ENCODE measurements at places on chromosomes 4 and X.
A peak's percentile ranks its signal among the peaks of the same experiment; 100 is the strongest.

DNA sequence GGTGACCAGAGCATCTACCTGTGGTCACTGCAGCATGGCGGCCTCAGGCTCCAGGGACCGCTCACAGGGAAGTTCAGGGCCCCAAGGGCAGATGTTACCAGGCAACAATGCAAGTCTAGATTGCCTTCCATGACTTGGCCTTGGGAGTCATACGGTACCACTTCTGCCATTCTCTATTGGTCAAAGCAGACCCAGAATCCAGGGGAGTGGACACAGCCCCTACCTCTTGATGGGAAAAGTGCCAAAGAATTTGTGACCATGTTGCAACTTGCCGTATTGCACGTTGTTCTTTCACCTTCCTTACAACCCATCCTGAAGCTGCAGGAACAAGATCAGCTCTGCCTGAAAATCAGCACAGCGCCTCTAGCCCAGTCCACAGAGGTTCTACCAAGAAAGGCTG is 111.1 kb downstream of the IRF2 start:
- no peak for DNase-seq

DNA sequence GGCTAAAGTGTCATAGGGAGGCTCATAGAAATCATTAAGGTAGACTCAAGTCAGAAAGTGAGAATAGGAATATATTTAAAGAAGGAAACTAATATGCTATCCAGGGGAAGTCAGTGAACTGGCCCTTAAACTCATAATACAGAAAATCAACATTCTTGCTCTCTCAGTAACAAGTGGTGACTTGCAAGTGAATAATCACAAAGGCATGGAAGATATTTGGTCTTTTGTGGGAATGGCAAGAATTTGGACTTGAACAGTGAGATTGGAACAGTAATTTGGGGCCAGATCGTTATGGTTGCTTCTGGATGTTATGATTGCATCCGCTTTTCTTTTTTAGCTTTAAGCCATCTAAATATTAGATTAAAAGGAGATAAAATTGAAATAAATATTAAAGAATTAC is 103.8 kb downstream of the TBC1D19 start:
- DNase-seq: no peak

GRCh38 chrX:69226459-69227158 is 61.4 kb upstream of the PJA1 start:
- no peak for DNase-seq

- no peak for DNase-seq
These were observed 4.0 kb downstream of the PLCXD1 start for GRCh38 chrX:285076-285677.

DNA sequence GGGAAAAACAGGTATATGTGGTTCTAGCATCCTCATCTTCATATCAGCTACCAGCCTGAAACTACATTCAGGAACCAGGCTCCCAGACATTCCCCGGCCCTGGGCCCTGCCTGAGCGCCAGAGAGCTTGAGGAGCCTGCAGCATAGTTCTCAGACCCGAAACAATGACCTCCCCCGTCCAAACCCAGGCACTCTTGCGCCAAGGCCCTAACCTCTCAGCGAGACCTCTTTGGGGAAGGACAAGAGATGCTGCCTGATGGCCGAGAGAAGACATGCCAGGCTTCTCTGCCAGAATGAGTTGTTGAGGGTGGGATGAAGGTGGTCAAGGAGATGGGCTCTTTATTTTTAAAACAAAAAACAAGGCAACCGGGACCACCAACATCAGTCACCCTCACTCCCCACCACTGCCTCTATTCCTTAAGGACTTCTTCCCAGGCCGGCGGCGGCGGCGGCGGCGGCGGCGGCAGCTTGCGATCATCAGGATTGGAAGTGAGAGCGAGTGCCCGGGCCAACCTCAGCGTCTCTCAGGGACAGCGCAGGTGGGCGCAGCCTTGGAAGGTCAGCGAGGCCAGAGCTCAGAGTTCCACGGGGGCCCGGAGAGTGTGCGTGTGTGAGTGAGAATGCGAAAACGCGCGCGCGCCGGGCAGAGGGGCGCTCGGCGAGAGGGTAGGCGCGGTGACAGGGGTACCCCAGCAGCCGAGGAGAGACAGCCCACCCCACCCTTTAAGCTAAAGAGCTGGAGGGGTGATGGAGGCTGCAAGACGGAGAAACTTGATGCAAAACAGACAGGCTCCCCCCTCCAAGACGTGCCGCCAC is 601 bp downstream of the INPP4B start:
- peak; percentile 2 for DNase-seq

GRCh38 chr4:124804584-124804983 is 92.1 kb upstream of the ANKRD50 start:
- no peak for DNase-seq

GRCh38 chrX:15812192-15812938 is 22.1 kb downstream of the ZRSR2 start:
- DNase-seq: no peak

- DNase-seq: no peak
These were observed 80.8 kb downstream of the ANKRD50 start for GRCh38 chr4:124631760-124632159.

- no peak for DNase-seq
These were observed 490.0 kb downstream of the CENPC start for GRCh38 chr4:67055319-67055718.

GRCh38 chrX:9821572-9821971 is 35.3 kb downstream of the SHROOM2 start:
- DNase-seq: no peak

GRCh38 chr4:153887217-153887616 is 98.3 kb upstream of the SFRP2 start:
- DNase-seq: no peak

- DNase-seq: peak; percentile 4
These were observed 642.3 kb upstream of the BOD1L1 start for GRCh38 chr4:14269824-14270223.

- DNase-seq: no peak
These were observed at the start of gene PPP4R3C for GRCh38 chrX:27463187-27463586. PPP4R3C (minus strand) TSS chrX:27463341; CDS start chrX:27463296, 45 bp downstream.

DNA sequence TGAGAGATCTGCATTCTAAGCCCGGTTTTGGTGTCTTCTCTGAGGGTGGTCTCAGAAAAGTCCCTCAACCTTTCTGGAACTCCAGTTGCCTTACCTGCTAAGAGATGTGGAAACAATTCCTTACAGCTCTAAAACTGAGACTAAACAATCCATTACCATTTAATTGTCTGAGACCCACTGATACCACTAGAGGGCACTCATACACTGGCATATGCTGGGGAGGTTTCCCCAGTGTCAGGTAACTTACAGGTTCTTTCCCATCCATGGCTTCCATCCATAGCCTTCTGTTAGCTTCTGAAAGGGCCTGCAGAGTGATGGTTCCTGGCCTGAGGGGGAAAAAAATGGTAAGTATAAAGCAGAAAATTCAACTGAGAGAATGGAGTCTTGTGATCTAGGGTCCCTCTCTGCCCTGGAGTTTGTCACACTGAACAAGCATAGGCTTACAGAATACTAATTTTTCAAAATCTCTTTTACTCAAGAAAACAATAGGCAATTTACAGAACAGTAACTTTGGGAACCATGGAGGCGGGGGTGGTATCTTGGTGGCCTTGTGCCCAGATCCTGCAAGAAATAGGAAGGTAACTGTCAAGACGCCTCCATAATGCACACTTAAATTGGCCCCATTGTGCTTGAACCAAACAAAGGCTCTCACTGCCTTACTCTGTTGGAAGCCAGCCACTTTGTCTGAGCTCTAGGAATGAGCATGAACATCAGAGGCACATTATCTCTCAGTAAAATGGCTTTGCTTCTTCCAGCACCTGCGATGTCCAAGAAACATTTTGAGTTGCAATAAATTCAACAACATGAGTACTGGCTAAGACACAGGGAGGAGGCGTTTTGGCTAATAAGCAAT is 236.1 kb downstream of the OPHN1 start:
- peak; percentile 33 for DNase-seq

DNA sequence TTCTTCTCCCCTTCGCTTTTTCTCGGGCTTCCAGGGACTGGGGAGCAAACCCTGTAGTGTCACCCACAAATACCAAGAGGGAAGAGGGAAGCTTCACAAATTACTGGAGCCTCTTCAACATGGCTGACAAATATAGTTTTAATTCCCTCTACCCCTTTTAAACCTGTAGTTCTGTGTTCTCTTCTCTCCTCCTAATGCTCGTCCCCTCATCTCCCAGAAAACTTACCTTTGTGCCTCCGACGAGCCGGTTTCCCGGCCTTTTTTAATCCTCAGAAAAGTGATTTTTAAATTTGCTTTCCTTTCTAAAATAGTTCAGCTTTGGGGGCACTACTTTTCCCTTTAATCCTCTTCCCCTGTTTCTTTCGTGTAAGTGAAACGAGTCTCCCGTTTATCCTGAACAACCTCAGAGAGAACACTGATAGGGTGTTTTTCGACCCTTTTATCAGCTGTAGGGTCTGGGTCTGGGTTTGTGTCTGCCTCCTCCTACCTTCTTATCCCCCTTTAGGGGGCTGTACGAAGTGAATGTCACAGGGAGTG is 408 bp downstream of the TET2 start:
- DNase-seq: no peak

DNA sequence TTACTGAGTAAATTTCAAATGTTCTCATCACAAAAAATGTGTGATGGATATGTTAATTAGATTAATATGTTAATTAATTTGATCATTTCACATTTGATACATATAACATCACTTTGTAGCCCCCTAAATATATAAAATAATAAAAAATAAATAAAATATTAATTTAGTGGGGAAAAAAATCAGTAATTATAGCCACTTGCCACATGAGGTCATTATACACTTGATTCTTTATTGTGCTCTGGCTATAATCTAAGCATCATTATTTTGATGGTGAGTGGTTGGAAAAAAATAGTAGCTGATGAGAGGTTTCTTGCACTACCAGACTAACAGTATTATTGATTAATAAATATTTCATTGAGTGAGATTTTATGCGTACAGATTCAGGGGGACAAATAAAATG is 57.4 kb downstream of the DCK start:
- peak; percentile 10 for DNase-seq

- DNase-seq: no peak
These were observed 852 bp downstream of the MAGEH1 start for GRCh38 chrX:55452833-55453124.

- no peak for DNase-seq
These were observed 30.9 kb downstream of the PTCHD1 start for GRCh38 chrX:23365541-23365940.

GRCh38 chrX:40088299-40088625 is 9.5 kb downstream of the BCOR start:
- DNase-seq: no peak

- no peak for DNase-seq
These were observed 92.4 kb downstream of the NEUROG2 start for GRCh38 chr4:112423591-112423990.

DNA sequence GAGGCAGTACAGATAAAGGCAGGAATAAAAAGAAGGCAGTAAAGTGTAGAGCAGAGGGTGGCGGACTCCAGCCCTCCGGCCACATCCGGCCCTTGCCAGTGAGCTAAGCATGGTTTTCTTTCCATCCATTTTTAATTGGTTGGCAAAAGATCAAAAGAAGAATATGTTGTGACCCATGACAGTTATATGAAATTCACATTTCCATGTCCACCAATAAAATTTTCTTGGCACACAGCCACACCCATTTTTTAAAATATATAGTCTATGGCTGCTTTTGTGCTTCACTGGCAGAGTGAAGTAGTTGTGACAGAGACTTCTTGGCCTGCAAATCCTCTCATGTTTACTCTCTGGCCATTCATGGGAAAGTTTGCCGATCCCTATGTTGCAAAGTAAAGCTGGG is 29.8 kb downstream of the SLC9A6 start:
- no peak for DNase-seq

- DNase-seq: no peak
These were observed 1402.4 kb downstream of the FAM133A start for GRCh38 chrX:95076449-95076848.

- no peak for DNase-seq
These were observed 37.5 kb downstream of the BEX3 start for GRCh38 chrX:103413705-103414387.

Data from CD4-positive, alpha-beta T cell treated with Interleukin-12 subunit alpha and Interleukin-12 subunit beta, for 1 hour (primary cell).